Fibroblast of the conjunctiva (primary cell): ENCODE measurements at places on chromosomes 6 and 20.

- DNase-seq = peak; percentile 65
Observed at GRCh38 chr6:55276745-55277530, 50.3 kb upstream of the GFRAL start.

GRCh38 chr20:52923123-52923937 lies 48.8 kb upstream of the TSHZ2 start:
- peak; percentile 86 for DNase-seq

DNA sequence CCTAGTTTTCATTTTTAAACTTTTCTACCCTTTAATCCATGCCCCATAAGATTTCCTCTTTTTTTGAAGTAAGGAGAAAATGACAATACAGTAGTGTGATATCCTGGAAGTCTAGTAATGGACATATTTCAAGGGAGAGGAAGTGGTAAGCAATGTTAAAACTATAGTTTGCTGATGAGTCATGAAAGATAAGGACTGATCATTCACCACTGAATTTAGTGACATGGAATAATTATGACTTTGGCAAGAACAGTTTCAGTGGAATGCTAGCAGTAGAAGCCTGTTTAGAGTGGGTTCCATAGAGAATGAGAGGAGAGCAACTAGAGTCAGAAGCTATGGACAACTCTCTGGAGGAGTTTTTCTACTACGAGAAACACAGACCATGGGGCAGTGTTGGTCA lies 24.9 kb upstream of the SLC2A12 start:
- DNase-seq = no peak

- DNase-seq = no peak
Observed at GRCh38 chr6:1832844-1833787, 223.4 kb downstream of the FOXC1 start.

DNA sequence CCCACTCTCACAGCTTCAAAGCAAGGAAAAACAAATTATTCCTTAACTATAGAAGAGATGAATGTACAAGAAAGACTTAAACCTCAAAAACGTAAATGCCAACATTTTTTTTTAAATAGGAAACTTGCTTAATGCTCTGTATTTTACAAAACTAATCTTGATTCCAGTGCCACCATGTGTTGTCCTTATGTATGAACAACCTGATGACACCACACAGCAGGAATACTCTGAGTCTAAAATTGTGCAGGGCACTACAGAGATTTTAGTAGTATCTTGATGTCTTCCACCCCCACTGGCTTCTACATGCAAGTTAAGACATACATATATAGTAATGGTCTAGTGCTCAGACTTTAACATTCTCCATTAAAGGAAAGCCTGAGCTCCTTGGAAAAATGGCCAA lies 46.2 kb downstream of the SRPK1 start:
- DNase-seq = no peak

DNA sequence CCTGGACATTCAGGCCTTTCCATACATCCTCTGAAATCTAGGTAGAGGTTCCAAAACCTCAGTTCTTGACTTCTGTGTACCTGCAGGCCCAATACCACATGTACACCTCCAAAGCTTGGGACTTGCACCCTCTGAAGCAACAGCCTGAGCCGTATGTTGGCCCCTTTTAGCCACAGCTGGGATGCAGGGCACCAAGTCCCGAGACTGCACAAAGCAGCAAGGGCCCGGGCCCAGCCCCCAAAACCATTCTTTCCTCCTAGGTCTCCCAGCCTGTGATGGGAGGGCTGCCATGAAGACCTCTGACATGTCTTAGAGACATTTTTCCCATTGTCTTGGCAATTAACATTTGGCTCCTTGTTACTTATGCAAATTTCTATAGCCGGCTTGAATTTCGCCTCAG lies 107.4 kb upstream of the FRMD1 start:
- no peak for DNase-seq

- no peak for DNase-seq
Observed at GRCh38 chr20:20102163-20102562, 49.8 kb downstream of the CFAP61 start.

- no peak for DNase-seq
Observed at GRCh38 chr6:74597840-74598239, 608.0 kb downstream of the COL12A1 start.

- DNase-seq = no peak
Observed at GRCh38 chr20:9144643-9145042, 75.8 kb downstream of the PLCB4 start.

GRCh38 chr6:4864519-4864918 lies 88.3 kb downstream of the CDYL start:
- no peak for DNase-seq

GRCh38 chr6:48553467-48554189 lies 442.6 kb upstream of the PTCHD4 start:
- DNase-seq = no peak

GRCh38 chr6:150354754-150355571 lies 13.8 kb upstream of the IYD start:
- DNase-seq = no peak

GRCh38 chr6:37340639-37340943 lies 13.2 kb upstream of the RNF8 start:
- DNase-seq = no peak

DNA sequence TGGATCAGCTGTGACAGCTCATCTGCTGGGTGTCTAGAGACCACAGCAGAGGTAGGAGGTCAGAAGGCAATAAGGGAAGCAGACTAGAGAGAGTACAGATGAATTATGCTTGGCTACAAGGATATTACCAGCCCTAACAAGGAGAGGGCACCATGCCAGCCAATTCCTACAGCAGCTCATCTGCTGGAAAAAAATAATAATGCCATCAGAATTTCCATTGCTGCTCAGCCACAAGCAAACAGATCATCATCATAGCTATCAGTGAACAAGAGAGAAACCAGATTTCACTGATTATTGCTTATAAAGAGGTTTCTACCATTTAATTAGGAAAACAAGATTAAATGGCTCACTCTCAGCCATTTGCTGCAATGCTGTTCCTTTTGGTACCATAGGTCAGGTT lies 66.5 kb downstream of the PSMG4 start:
- peak; percentile 42 for DNase-seq
